HepG2 (cell line): ENCODE measurements at places on chromosomes 5 and 9.

GRCh38 chr5:33726422-33727165, 165.2 kb downstream of the ADAMTS12 start:
- no peak for DNase-seq

- DNase-seq, result no peak
These were observed 18.7 kb downstream of the SLC46A2 start for GRCh38 chr9:112872019-112872418.

GRCh38 chr9:98172604-98173003, 19.8 kb downstream of the CORO2A start:
- peak; percentile 40 for DNase-seq

- DNase-seq, result no peak
These were observed 982.2 kb downstream of the TLE1 start for GRCh38 chr9:80707120-80707519.

DNA sequence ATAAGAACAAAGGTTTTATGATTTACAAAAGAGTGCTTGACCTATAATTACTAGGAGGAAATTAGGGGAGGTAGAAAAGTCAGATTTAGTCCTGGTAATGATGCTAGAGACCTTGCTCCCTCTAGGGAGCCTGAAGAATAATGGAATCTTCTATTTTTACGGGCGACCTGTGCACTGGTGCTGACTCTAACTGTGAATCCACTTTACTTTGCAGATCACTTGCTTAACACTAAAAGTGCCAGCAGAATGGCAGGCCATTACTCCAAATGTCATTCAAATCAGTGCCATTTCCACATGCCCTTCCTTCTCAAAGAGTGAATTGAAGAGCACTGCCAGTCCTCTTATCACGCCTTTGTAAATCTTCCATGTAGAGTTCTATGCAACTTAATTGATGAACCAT, 359.4 kb upstream of the ARRDC3 start:
- DNase-seq, result no peak

GRCh38 chr5:34034534-34035327, 8.3 kb downstream of the C1QTNF3 start:
- DNase-seq, result peak; percentile 53

DNA sequence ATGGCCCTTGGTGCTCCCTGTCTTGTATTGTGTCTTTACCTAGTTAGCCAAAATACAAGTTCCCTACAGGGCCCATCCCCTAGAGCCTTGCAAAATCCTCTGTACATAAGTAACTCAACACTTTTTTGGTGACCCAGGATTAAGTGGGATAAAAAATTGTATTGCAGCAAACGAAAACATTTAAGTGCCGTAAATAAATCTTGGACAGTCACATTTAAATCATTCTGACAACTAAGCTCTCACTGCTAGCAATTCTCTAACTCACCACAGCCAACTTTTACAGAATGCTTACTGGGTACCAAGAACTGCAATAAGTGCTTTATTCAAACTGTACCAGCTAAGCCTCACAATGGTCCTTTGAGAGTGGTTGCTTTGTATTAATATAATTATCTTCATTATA, 56.6 kb downstream of the GNAQ start:
- no peak for DNase-seq

- no peak for DNase-seq
These were observed 13.3 kb upstream of the STING1 start for GRCh38 chr5:139495638-139496435.

GRCh38 chr5:154084062-154084639, 45.4 kb downstream of the MFAP3 start:
- DNase-seq, result no peak

DNA sequence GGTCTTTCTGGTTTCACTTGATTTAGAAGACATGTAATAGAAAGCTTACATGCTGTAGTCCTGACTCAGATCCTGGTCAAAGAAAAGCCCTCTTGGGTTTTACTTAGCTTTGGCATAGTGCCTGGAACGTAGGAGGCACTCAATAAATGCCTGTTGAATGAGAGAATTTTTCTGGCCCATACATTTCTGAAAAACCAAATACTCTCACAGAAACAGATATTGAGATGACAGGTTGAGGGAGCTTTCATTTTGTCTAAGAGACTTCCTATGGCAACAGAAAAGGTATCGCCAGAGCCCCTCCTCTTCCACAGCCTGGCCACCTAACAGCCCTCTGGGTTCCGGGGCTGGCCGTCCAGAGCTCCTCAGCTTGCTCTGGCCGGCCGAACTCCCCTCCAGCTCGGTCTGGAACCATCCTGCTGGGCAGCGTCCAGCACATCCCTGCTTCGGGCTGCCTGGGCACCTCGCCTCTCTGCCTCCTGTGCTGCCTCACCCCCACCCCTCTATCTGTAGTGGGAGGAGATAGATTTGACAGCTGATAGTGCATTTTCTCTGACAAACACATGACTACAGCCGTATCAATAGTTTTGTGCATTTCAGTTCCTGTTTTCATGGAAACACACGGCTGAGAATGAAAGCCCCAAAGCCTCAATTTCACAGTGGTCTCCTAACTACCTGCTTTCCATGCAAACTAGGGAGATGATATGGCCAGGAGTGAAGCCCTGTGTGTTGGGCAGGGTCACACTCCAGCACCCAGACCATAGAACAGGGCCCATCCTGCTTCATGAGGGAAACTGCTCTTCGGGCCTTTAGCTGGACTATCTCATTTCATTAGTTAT, 1.1 kb downstream of the IL4 start:
- DNase-seq, result peak; percentile 24

DNA sequence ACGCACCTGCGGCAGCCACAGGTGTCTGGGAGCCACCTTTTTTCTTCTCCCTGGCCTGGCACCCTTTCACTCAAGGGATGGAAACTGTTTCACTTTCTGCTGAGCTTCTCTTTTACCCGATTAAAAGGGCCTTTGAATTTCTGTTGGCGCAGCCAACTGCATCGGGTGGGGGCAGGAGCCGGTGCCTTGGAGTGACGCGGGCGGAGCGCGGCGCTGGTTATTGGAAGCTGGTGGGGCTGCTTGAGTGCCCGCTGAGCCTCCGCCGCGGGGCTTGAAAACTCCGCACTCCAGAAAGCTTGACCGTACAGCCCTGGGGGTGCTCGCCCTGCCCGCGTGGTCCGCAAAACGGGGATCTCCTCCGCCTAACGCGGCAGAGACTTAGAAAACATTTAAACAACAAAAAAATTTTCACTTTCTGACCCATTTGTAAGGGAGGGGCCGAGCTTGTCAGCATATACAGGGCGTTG, 52.0 kb upstream of the TJP2 start:
- peak; percentile 29 for DNase-seq

- no peak for DNase-seq
These were observed 406.2 kb upstream of the BRINP1 start for GRCh38 chr9:119775410-119775809.

DNA sequence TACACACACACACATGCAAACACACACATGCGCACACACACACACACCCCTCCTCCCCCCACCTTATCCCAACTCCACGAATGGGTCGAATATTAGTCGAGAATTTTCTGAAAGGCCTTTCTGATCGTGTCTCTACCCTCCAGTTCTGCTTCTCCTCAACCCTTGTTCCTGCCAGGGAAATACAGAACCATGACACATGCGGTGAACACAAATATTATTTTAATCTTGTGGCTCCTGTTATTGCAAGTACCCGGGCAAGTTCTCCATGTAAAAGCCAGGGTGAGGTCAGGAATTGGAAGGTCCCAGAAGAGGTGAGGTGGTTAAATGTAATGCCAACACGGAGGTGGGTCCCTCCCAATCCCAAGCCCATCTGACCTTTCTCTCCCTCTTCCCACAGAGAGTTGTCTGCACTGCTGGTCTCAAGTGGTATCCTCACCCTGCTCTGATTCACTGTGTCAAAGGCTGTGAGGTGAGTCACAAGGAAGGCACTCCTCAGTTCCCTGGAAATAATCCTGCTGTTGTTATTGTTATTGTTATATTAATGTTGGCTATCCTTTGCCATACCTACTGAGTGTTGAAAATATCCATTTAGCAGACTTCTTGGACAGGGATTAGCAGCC, 223.7 kb downstream of the PAPPA start:
- DNase-seq, result no peak

- DNase-seq, result no peak
These were observed 369.2 kb downstream of the PLK2 start for GRCh38 chr5:58090704-58091103.

- no peak for DNase-seq
These were observed 36.4 kb upstream of the SLC6A19 start for GRCh38 chr5:1164696-1165630.

DNA sequence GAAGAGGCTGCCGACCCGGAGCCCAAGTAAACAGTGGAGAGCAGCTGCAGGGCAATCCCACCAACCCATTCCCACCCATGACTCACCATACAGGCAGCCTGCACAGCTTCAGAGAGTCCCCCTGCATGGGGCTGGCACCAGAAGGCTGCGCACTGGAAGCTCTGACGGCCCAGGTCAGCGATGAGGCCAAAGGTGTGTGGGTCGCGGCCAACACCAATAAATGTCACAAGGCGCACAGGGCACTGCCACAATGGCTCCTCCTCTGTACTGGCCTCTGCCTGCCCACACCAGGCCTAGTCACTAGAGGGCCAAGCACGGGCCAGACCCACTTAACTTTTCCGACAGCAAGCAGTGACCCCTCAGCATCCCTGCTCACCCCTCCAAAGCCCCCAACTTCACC, 3.0 kb upstream of the SRA1 start:
- DNase-seq, result no peak

DNA sequence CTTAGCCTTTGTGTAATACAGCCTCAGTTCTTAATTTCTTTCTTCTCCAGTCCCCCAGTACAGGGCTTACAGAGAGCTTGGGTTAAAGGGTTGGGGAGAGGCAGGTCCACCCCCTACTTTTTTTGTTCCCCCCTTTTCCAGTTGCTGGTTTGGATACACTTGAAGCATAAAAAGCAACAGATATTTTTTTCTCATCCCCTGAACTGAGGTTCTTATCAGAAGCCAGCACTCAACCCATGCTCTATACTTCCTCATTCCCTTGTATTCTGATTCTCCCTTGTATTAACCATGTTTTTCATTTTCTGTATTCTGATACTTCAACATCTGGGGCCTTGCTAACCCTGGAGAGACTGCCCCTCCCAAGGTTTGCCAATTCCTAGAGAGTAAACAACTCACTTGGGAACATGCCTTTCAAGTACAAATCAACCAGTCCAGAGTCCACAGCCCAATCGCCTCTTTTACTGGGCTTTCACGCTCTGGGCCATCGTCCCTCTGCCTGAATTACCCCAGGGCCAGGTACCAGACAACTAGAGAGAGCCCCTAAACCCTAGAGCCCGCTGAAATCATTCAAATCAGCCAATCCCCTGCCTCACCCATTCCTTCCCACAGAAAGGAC, 333.4 kb upstream of the PUM3 start:
- DNase-seq, result peak; percentile 91

DNA sequence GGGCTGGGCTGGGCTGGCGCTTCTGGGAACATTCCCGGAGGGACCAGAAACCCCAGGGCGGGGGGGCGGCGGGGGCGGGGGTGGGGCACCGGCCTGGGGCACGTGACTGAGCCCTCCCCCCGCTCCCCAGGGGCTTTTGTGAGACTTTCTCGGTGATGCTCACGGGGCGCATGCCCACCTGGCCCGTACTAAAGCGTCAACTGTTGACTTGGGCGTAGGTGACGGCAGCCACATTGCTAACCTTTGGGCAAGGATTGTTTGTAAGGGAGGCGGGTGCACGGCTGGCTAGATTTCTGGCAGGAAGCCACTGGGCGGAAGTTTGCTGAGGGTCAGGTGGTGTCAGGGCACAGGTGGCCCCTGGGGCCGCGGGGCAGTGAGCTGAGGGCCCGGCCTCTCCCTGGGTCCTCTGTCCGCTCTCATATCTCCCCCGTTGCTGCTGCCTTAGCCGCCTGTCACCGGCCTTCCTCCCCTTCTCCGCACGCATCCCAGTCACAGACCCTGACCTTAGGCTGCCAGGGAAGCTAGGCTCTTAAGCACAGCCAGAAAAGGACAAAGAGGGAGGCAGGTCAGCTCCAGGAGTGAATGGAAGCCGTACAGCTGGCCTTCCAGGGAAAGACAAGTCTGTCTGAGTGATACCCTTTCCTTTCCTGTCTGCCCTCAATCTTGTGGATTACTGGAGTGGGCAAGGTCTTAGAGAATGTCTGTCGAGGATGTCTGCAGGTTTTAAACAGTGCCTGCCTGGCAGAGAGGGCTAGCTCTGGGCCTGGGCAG, 812 bp downstream of the CACFD1 start:
- DNase-seq, result peak; percentile 97

- peak; percentile 12 for DNase-seq
These were observed 163.1 kb downstream of the LRRC70 start for GRCh38 chr5:62741761-62742160.

DNA sequence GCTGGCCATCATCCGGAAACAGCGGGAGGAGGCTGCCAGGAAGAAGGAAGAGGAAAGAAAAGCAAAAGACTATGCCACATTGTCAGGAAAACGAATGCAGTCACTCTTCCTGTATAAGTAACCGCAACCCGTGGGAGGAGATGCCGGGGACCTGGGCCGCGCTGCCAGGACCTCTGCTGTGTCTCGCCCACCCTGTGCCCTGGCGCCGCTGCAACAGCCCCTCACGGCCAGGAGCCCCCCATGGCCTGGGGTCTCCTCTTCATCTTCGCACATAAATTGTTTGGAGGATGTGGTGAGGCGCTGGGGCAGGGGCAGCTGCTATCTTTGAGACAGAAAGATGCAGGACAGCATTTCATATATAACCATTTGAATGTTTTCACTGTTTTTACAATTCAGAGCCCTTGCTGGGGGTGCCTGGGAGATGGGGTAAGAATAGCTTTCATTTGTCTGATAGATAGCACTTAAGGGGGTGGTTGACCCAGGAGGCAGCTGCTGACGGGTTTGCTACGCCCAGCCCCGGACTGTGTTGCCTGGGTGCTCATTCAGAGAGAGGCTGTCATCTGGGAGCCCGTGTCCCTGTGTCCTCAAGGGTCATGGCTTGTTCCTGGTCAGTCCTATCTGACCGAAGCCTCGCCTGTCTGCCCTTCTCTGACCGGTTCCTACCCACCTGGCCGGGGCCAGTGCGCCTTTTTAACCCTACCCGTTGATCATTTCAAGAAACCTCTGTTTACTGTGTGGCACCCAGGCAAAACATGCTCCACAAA, 1067.7 kb upstream of the COX7C start:
- DNase-seq, result no peak

GRCh38 chr5:166596043-166596442, 1695.4 kb upstream of the WWC1 start:
- DNase-seq, result no peak

DNA sequence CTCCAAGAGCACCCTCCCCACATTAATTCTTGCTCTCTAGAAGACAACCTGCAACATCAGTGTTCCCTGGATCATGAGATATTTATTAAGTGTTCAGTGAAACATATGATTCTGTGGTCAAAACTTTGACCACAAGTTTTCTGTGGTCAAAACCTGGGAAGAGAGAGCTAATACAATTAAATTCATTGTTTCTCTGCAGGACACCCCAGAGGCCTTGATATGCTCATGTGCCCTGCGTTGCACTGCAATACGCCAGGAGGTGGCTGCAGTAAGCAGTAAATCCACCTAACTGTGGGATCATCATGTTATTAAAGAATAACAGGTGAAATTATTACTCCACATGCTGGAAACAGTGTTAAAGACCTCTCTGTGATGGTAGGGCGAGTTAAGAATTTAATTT, 109.3 kb upstream of the SPDL1 start:
- no peak for DNase-seq

GRCh38 chr5:173354645-173355044, 26.4 kb upstream of the STC2 start:
- no peak for DNase-seq
